ENCODE measurements at places on chromosomes 6 and 20.

DNA sequence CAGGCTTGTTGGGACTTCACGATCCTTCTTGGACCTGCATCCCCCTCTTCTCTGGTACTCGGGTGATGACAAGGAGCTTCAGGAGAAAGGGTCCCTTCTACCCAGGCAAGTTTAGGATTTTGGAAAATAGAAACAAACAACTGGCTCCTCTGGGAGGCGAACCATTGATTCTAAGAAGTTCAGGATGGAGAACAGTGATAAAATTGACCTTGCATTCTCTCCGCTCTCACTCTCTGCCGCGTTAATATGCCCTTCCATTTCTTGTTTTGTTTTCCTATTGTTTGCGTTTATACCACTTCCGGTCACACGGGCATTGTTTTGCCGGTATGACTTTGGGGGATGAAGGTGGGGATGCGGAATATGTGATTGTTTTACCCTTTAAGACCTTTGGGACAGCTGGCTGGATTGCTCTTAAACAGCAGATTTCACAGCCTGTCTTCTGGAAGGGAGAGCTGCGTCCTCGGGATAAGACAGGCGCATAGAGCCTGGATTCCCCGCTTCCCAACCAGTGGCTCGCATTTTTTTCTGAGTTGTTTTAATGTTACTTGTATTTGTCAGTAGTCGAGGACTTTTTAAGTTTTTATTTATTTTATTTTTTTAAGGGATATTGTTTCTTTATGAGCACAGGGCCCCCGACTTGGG, 144.3 kb upstream of the ZNF184 start:
- DNase-seq = no peak

DNA sequence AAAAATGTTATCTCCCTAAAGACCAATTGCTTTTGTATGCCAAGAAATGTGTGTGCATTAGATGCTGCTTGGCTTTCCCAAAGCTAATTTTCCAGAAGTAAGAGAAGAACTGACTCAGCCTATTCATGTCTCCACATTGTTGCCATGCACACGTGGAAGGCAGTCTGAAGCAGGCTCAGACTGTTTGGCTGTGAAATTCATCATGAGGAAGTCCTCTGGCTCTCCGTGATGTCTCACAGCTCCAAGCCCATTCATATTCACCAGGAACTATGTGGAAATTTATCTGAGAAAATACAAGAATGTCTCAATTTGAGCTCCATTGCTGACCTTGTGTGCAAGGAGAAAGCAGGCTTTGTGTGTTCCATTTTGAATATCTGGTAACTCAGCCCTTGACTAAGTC, 1022.2 kb upstream of the GJE1 start:
- no peak for DNase-seq

DNA sequence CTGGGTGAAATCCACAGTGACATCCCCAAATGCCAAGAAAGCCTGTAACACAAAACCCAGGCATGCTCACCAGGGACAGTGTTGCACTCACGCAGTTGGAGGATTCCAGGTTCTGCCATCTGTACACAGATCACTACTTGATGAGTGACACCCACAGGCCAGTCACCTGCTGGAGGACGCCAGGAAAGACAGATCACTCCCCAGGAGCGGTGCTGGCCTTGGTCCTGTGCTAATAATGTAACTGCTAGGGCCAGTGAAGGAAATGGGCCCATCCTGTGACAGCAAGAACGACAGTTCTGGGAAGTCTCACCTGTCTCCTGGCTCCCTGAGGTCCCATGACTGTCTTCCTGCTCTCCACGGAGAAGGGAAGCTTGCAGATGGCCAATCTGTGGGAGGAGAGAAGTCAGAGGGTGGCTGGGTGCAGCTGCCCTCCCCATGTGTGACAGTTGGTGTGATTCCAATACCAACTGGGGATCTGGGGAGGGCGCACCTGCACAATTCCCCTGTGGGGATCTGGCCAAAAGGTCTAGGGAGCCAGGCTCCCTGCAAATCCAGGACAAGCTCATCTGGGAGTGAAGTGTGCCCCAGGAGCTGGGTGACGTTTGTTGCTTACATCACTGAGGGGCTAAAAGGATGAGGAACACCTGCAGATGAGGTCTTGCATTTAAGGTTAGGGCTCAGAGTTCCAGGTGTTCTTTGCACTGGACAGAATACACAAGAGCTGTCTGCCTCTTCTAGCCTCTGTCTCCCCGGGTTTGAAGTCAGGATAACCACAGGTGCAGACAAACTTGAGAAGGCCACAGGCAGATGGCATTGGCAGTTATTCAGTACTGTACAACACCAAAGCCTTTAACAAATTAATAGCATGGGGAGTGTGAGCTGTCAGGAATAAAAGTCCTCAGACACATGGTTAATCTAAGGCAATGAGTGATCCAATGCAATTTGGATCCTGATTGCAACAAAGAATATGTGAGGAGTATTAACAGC, 10.3 kb downstream of the ZNF337 start:
- no peak for DNase-seq

- no peak for DNase-seq
Measured at GRCh38 chr20:63848003-63848911, 13.0 kb upstream of the ABHD16B start.

DNA sequence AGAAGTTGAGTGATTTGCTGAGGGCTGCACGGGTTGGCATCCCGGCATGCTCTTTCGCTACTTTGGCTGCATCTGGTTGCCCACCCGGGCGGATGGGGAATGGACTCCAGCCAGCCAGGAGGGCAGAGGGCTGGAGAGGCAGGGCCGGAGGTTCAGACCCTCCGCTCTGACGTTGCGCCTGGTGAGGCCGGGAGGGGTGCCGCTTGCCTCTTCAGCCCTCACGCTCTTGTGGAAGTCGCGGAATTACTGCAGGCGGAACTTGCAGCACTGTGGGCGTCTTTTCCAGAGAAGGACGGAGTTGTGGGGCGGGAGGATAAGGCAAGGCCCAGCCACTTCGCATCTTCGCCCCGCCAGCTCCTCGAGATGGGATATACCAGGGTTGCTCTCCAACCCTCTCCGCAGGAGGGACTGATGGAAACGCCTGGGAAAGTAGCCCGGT, 656 bp downstream of the RTEL1 start:
- DNase-seq = no peak

- no peak for DNase-seq
Measured at GRCh38 chr20:11332381-11332780, 585.3 kb upstream of the BTBD3 start.

DNA sequence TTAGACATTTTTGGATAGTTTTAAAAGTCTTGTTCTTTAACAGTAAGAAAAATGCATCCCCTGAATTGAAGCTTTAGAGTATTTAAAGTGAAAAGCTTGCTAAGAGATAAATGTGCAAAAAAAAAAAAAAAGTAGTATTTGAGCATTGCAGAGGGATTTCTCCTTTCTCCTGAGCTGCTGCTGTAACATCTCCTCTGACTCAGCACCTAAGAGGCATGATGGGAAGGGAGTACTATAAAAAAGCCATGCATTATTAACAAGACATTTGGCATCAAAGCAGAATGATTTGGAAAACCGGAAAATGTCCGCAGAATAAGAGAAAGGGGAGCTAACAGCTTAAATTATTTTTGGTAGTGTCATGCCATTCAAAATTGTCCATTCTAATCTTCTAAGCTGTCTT, 27.9 kb downstream of the B4GALT5 start:
- DNase-seq = no peak

DNA sequence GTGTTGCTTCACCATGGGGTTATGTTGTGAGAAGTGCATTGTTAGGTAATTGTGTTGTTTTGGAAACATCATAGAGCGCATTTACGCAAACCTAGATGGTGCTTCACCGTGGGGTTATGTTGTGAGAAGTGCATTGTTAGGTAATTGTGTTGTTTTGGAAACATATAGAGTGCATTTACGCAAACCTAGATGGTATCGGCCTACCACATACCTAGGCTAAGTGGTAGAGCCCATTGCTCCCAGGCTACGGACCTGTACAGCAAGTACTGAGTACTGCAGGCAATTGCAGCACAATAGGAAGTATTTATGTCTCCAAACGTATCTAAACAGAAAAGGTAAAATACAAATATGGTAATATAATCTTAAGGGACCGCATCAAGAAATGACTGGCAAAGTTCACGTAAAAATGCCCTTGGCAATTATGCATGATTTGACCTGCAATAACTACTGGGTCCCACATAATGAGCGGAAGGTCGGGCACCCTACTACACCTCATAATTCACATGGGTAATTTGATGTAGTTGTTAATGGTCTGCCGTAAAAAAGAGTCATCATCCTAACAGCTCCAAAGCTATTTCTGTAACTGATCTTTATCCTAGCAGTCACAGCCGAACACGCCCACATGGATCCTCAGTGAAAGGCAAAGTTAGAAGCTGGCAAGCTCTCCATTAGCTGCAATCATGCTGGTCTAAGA, 76.0 kb downstream of the RSPH3 start:
- no peak for DNase-seq

DNA sequence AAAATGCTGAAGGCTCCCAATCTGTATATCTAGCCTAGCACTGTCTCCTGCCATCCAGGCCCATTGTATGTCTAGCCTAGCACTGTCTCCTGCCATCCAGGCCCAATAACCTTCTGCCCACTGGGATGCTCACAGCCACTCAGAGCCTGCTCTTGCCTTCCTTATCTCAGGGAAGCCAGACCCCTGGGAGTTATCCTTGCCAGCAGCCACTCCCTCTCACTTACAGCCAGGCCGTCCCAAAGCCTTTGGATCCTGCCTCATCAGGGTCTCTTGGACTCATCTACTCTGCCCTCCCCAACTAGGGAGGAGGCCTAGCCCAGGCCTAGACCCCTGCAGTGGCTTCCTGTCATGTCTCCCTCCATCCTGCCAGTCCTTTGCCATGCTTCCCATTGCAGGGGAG, 37.3 kb downstream of the KIF3B start:
- no peak for DNase-seq

DNA sequence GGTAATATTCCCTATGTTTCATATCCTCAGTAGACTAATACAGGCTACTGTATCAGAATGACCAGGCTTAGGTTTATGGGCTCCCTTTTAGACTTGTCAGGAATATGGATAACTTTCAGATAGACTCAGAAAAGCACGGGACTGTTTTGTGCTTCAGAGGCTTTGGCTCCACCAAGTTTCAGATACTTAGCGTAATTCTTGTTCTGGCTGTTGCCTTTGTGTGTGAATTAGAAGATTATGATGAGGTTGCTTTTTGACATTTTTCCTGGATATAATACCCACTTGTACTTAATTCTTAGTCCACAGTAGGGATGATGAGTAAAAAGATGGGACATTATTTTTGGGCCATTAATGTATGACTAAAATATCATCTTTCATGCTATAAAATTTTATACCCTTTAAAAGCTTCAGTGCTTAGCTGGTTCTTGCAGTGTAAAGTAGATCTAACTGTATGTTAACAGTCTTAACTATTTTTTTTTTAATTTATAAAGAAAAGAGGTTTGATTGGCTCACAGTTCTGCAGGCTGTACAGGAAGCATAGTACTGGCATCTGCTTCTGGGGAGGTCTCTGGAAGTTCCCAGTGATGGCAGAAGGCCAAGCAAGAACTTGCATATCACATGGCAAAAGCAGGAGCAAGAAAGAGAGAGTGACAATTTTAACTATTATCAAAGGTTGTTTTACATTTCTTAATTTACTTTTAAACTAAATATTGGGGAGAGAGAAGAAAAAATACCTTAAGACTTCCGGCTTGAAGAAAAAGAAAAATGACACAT, 120.7 kb downstream of the ZFAND3 start:
- no peak for DNase-seq

DNA sequence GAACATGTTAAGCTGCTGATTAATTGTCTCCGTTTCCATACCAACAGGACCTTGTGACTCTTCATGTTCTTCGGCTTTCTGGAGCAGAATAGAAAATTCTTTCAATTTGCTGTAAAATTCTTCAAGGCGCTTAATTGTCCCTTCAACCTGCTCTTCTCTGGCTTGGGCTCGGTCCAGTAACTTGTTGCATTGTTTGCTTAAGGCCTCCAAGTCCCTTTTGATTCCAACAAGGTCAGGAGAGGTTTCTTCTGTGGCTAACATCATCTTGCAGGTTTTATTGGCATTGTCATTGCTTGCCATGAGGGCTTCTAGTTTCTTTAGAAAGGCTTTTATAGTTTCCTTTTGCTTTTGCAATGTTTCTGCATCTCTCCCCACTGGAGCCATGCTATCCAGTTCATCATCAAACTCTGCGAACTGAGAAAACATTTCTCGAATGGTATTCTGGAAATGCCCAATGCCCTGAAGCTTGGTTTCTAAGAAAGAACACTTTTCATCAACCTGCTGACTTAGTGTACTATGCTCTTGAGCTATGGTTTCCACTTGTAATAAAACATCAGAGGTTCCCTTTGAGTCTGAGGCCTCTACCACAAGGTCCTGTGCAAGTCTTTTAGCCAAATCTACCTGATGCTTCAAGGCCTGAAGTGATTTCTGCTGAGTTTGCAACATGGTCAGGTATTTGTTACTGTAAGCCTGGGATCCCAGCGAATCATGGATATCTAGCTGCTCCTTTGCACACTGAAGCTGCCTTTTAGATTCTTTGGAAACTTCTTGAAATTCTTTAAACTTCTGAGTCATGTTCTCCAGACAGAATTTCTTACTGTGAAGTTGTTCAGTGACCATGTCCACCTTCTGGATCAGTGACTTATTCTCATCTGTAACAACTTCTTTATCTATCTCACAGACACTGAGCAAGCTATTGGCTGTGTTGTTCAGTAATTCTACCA, 90.2 kb downstream of the DST start:
- no peak for DNase-seq

- no peak for DNase-seq
Measured at GRCh38 chr6:28747083-28747630, 176.6 kb downstream of the TRIM27 start.

DNA sequence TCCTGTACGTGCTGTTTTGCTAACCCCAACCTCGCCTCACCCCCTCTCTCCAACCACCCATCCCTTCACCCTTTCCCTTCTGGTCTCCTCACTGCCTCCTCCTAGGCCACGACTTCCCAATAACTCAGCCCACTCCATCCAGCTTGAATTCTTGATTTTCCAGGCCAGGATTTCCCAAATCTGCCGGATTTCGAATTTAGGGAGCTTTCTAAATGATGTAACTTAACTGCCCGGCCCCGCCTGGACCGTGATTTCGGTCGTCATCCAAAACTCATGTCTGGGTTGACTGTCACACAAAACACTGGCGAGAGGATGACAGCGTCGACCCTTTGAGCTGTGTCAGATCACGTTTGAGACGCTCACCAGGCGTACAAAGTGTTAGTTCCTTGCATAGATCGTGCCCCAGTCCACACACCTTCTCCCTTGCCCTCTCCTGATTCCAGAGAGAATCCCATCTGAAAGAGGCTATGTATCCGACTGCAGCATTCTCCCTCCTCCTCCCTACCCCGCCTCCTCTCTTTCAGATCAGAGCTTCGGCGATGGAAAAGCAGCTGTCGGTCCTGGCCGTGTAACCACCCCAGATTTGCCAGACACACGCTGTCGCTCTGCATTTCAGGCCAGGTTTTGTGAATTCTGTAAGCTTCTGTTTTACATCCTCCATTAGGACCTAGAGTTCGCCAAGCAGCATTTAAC, 168.2 kb downstream of the GPX5 start:
- no peak for DNase-seq
